AG09309 (cell line): ENCODE measurements at places on chromosomes 5 and 9.
A peak's percentile ranks its signal among the peaks of the same experiment; 100 is the strongest.

DNA sequence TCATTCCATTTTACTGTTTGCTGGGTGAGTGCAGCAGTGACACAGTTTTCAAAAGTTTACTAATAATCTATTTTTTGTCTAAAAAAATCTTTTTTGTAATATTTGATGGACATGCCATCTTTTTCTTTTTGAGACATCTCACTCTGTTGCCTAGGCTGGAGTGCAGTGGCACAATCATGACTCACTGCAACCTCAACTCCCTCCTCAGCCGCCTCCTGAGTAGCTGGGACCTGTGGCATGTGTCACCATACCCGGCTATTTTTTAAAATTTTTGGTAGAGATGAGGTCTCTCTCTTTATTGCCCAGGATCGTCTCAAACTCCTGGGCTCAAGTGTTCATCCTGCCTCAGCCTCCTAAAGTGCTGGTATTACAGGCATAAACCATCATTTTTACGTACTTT is 86.0 kb downstream of the KDM4C start:
- no peak for DNase-seq

- DNase-seq = no peak
These were observed 30.6 kb downstream of the MAP1B start for GRCh38 chr5:72137826-72138409.

GRCh38 chr5:165559645-165560044 is 2054.2 kb downstream of the MAT2B start:
- no peak for DNase-seq

DNA sequence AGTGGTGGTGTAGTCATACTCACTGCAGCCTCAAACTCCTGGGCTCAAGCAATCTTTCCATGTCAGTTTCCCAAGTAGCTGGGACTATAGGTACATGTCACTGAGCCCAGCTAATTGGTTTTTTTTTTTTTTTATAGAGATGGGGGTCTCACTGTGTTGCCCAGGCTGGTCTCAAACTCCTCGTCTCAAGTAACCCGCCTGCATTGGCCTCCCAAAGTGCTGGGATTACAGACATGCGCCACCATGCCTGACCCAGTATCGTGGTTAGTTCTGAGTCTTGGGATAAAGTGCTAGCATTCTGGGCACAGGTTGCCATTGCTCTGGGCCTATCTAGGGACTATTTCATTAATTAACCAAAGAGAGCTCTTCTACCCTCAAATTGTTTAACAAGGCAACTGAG is 108.3 kb downstream of the PLPP1 start:
- no peak for DNase-seq

DNA sequence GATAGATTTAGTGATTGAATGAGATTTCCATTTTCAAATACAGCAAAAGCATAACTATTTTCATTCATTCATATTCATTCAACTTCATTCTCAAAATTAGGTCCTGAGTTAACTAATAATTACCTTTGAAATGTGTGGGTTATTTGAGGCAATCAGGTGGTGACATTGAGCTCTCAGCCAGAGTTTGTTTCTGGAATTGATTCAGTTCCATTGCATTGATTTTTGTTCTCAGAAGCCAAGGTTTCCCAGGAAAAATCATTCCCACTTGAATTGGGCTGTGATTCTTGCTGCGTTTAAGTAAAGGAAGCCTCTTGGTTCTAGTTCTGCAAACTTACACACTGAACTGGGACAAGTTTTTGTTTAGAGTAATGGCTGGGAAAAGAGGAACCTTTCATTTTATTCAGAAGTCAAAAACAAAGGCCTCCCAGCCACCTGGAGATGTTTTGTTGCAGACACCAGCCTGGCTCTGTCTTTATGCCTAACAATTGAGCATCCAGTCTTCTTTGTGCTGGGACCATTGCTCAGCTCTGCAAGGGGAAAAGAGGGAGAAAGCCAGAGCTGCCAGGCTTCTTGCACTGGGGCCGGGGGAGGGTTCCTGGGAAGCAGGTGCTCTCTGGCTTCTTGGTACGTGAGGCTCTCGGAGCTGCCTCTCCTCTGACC is 198.6 kb downstream of the TRIO start:
- DNase-seq = no peak

DNA sequence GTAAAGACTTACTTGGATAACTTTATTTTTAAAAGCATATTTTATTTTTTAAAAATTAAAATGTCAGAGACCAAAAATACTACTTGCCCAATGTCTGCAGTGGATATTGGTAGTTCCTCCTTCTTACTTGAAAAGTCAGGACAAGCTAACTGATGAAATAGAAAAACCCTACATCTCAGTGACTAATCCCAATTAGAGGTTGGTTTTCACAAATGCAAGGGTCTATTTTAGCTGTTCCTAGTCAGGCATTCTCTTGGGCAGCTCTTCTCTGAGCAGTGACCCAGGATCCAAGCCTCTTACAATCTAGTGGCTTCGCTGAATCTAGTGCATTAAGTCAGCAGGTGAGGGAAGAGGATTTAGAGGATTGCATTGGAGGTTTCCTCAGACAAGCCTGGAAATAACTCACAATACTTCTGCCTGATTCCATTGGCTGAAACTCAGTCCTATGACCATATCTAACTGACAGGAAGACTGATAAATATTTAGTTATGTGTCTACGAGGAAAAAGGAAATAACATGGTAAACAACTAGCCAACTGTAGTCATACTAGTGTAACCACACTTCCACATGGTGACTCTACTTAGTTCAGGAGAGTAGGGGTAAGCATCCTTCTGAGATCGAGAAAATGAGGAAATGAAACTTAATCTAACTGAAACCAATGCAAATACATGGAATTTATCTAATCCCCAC is 34.2 kb upstream of the MIER3 start:
- DNase-seq = no peak

DNA sequence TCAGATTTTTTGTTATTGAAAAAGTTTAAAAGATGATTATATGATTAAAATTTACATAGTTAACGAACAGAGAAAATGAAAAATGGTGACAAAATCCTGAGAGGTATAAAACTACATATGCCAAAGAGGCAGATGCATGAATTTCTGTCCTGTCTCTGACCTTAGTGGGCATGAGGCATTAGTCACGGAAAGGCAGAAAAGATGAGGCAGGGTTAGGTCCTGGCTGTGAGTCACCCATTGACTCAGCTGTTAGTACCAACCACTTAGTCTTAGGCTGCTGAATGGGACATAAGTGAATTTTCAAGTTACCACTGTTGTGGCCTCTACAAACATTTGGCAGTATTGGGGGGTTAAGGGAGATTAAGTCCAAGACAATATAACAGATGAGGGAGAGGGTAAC is 33.1 kb downstream of the RASA1 start:
- peak; percentile 70 for DNase-seq

DNA sequence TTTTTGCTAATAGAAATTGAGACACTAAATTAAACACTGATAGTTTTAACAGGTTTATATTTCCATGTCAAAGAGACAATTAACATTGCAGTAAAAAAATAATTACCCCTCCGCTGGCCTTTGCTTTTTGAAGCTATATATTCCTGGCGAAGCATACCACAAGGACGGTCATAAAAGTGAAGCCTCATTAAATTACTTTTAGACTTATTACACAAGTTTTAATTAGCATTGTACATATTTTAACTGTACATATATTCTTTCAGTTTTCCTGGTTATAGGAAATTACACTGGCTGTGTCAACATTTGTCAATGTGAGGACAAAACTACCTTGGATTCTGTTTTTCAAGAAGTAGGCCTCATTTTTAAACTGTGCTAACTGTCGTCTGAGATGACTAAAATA is 1.2 kb downstream of the CDKN2A start:
- no peak for DNase-seq
